ENCODE measurements at places on chromosomes 11 and 22.

DNA sequence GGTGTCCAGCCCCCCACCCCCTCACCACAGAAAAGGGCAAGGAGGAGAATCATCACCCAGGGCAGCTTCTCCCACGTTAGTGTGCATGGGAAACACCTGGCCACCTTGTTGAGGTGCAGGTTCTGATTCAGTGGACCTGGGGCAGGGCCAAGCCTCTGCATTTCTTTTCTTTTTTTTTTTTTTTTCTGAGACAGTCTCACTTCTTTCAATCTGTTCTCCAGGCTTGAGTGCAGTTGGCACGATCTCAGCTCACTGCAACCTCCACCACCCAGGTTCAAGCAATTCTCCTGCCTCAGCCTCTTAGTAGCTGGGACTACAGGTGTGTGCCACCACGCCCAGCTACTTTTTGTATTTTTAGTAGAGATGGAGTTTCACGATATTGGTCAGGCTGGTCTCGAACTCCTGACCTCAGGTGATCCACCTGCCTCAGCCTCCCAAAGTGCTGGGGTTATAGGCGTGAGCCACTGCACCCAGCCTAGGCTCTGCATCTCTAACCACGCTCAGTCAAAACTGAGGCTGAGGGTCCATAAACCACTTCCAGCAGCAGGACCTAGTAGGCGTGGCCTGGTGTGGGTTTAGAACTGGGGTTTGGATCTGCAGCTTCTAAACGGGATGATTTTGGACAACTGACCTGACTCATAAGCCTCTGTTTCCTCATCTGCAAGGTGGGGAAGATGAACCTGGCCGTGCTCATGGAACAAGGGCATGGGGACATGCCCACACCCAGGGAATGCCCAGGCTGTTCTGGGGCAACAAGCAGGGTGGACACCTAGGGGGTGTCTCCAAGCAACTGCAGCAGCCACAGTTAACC is 734 bp downstream of the ZP1 start:
- no peak for DNase-seq

DNA sequence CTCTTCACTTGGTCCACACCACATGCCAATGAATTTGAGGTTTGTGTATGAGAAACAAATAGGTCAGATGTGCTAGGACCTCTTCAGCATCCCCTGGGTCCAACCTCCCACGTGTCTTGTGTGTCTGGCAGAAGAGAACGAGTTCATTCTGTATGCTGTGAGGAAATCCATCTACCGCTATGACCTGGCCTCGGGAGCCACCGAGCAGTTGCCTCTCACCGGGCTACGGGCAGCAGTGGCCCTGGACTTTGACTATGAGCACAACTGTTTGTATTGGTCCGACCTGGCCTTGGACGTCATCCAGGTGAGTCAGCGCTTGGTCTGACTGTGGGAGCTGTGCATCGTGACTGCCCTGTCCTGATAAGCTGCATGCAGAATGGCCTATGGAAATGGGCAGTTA is 101.0 kb upstream of the SORL1-AS1 start:
- no peak for DNase-seq

DNA sequence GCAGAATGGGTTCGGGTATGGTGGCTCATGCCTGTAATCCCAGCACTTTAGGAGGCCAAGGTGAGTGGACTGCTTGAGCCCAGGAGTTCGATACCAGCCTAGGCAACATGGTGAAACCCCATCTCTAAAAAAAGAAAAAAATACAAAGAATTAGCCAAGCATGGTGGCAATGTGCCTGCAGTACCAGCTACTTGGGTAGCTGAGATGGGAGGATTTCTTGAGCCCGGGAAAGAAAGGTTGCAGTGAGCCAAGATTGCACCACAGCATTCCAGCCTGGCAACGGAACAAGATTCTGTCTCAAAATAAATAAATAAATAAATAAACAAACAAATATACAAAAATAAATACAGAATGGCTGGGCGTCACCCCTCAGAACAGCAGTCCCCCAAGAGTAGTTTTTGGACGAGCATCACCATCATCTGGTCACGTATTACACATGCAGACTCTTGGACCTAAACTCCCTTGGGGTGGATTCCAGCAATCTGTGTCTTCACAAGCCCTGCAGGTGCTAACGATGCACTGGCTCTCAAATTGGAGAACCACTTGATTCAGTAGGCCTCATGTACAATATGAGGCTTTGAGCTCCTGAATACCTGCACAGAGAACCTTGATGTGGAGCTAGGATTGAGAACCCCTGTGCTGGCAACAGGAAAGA is 33.5 kb downstream of the CLMP start:
- DNase-seq: no peak

GRCh38 chr22:27492566-27493201 is 308.9 kb downstream of the MN1 start:
- DNase-seq: no peak

GRCh38 chr11:76767659-76768058 is 15.5 kb upstream of the TSKU start:
- DNase-seq: no peak

GRCh38 chr11:11263238-11264005 is 89.6 kb downstream of the CSNK2A3 start:
- DNase-seq: no peak

DNA sequence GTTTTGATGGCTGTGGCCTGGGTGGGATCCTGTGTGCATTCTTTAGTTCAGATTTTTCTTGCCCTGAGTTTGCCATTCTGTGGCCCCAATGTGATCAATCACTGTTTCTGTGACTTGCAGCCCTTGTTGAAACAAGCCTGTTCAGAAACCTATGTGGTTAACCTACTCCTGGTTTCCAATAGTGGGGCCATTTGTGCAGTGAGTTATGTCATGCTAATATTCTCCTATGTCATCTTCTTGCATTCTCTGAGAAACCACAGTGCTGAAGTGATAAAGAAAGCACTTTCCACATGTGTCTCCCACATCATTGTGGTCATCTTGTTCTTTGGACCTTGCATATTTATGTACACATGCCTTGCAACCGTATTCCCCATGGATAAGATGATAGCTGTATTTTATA is 620 bp downstream of the OR4C16 start:
- no peak for DNase-seq

DNA sequence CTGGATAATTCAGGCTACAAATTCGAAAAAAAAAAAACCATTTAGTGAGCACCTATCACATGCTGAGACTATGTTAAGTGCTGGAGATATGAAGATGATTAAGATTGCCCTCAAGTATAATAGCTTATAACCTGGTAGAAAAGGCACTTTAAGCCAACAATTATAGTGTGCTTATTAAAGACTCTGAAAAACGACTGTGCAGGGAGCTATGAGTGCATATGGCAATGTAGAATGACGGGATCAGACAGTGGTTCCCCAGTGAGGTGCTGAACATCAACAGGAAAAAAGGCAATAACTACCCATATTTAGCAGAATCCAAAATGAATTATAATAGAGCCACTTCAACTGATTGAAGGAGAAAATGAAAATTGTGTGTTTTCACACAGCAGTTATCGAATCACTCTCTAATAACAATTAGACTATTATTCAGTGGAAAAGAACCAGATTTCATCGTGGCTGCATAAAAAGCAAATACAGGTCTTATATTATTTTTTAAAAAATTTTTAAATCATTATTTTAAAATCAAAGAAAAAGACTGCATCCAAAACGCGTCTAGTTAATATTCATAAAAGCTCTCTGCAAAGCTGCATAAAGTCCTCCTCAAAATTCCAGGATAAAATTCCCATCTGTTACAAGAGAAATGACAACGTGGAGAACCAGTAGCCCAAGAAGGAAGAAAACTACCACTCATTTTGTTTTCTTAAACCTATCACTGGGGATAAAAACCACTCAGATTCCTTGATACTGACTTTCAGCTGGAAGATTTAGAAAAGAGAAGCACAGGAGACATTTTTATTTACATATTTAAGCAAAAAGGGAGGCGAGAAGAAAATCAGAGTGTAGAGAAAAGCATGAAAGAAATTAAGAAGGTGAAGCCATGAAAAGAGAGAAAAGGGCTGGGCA is 1.1 kb downstream of the MTMR2 start:
- DNase-seq: no peak

DNA sequence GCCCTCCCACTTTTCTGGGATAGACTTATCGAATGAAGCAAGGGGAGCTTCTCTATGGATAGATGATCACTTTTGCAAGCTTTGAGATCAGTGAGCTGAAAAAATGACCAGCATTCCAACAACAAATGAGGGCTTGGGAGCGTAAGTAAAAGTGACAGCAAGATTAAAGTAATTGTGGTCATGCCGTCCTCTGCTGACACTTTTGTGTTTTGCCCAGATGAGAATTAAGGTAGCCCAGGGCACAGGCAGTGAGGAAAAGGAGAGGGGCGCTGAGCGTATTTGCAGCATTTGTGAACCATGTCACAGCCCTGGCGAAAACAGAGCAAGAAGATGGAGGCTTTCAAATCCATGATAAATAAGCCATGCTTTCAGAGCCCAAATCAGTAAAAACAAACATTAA is 24.6 kb upstream of the TMA7B start:
- no peak for DNase-seq

DNA sequence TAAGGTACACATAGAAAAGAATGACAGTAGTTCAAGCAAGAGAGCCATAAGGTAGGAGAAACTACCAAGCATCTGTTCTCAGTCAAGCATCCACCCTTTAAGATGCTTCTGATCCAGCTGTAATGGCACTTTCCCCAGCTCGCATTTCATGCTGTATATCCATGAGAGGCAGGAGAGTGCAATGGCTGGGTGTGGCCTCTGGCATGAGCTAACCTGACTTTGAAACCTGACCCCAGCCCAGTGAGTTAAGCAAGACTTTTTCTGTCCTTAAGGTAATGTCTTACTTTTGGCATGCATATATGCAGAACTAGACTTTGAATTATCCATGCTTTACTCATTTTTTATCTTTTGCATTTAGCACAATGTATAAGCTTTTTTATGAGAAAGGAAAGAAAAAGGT is 79.8 kb upstream of the CNTN5 start:
- no peak for DNase-seq

GRCh38 chr11:103234974-103235373 is 125.7 kb downstream of the DYNC2H1 start:
- DNase-seq: no peak

GRCh38 chr11:34957206-34957605 is 40.8 kb downstream of the PDHX start:
- DNase-seq: no peak

DNA sequence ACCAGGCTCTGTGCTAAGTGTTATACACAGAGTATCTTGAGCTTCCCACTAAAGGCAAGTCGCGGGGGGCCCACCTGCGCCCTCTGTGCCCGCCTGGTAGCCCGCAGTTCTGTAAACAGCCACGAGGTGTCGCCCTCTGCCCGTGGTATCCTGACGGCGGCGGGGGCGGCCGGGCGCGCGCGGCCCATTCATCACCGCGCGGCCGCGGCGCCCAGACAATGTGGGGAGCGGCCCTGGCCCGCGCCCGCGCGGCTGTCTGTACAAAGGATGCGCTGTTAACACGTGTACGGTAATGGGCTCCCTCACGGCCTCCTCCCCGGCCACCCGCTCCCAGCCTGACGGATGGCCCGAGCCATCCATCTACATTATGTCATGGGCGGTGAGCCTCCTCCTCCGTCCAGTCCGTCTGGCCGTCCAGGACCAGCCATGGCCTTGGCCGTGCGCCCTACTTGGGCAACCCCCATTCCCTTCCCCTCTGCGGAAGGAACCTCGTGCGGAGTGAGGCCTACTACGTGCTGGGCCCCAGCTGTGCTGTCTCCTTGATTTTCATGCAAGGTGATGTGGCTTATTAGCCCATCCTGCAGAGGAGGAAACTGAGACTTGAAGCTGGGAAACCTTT is 99.4 kb downstream of the MIAT start:
- peak; percentile 4 for DNase-seq

DNA sequence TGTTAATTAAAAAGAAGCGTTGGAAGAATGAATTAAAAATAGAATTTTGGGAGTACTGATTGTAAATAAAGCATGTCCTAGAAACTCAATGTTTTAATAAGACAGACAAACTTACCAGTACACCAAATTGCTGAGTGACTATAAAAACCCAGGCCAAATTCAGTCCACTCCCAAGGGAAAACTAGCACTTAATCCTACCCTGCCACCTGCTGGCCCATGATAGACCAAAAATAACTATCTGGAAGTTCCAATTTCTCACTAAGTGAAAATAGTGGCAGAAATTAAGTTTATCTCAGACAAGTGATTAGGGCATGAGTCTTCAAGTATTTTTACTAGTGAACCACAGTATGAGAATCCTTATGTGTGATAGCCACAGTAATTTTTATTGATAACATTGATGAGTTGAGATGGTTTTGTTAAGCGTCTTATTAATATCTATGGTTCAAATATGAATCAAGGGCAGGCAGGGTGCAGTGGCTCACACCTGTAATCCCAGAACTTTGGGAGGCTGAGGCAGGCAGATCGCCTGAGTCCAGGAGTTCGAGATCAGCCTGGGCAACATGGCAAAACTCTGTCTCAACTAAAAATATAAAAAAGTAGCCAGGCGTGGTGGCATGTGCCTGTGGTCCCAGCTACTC is 9.8 kb upstream of the DDX10 start:
- peak; percentile 14 for DNase-seq

- DNase-seq: no peak
Measured at GRCh38 chr22:26891429-26891828, 234.0 kb downstream of the MIAT start.

- no peak for DNase-seq
Measured at GRCh38 chr11:70606951-70607330, 208.6 kb downstream of the CTTN start.

- no peak for DNase-seq
Measured at GRCh38 chr11:102564110-102564509, 33.6 kb upstream of the MMP7 start.

- DNase-seq: no peak
Measured at GRCh38 chr11:3044004-3044403, 13.2 kb downstream of the CARS1 start.

- no peak for DNase-seq
Measured at GRCh38 chr22:41534219-41534618, 10.1 kb downstream of the POLR3H start.

GRCh38 chr11:79375818-79376550 is 64.8 kb downstream of the TENM4 start:
- DNase-seq: no peak

DNA sequence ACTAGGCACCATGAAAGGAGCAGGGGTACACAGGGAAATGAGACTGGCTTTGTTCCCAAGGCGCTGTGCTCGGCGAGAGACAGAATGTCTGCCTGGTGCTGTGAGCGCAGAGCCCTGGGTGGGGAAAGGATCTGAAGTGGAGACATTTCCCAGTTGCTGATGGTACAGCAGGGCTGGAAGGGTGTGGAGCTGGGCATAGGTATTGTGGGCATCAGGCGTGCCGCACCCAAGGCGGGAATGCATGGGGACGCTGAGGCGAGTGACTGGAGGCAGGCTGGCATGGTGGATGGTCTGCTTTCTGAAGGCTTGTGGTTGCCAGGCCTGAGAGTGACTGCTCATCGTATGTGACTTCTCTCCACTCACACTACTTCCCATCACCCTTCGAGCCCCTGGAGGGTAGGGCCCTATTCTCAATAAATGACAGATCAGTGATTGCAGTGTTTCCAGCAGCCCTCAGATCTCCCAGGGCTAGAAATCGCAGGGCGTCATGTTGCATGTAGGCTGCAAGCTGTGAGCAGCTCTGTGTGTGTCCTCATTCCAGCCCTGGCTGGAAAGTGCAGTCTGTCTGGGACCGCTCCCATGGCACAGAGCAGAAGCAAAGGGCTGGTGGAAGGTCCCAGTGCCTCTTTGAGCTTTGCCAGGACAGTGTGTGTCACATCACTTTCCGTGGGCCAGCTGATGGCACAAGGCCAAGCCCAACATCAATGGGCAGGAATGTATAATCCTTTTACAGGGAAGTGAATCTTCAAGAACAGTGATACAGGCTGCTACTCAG is 67.7 kb downstream of the TBC1D22A start:
- no peak for DNase-seq
